ENCODE measurements at places on chromosomes 3 and 15. TPM values are rescaled to one million over a fixed set of nuclear protein-coding genes. Genes with fewer than 3 reads are reported as not detected.

DNA sequence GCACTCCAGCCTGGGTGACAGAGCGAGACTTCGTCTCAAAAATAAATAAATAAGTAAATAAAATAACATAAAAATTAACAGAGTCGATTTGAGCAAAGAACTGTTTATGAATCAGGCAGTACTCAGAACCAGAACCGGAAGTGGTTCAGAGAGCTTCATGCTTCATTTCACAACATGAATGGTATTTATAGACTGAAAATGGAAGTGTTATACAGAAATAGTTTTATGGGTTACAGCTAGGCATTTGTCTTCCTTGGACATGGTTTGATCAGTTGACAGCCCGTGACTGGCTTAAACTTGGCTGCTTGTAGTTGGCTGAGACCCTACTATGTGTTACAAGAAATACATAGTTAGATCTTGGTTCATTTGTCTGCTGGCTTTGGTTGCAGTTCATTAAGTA, 216.0 kb upstream of the MCTP2 start:
- DNase-seq = no peak

DNA sequence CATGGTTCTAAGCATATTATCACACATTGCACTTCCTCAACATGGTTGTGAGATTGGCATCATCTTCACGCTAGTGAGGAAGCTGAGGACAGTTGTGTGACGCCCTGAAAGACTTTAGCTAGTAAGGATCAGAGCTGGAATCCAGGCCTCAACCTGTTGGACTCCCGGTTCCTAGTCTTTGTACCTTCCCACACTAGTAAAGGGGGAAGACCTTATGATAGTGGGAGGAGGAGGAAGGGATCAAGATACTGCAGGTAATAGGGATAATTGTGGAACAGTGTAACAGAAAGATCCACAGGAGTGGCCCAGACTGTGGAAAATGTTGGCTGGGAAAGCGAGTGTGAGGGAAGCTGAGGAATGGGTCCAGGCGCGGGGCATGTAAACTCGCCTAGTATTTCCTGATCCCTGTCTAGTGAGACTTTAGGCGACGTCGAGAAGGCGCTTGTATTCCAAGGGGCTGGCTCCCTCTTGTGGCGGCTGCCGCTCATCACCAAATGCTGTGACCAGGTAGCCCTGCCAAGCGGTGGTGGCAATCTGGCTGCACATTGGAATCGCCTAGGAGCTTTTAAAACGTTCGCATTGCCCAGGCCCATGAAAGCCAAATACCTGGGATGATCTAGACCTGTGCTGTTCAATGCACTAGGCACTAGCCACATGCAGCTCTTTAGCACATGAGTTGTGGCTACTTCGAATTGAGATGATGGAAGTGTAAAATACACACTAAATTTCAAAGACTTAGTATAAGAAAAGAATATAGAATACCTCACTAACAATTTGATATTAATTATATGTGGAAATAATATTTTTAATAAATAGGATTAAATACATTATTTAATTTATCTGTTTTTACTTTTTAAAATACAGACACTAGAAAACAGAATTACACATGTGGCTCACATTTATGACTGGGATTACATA, 38.8 kb upstream of the CLDN18 start:
- peak; percentile 82 for DNase-seq

DNA sequence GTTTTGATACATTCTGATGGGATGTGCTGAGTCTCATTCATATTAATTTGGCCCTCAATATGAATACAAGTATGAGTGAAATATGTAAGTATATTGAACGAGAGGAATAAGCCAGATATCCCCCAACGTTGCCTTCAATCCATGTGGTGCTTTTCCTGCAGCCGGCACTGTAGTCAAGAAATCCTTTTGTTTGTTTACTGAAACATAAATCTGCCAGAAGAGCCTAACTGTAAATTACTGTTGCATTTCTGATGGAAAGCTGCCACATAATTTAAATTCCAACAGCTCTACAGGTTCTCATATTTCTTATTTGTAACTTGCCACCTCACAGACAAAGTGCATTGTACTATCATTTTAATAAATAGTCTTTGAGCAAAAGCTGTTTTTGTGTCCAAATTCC, 314.0 kb downstream of the KBTBD8 start:
- DNase-seq = no peak

The GOLGA6B gene
- total RNA-seq = not detected

The CPLX3 gene
- not detected for total RNA-seq

DNA sequence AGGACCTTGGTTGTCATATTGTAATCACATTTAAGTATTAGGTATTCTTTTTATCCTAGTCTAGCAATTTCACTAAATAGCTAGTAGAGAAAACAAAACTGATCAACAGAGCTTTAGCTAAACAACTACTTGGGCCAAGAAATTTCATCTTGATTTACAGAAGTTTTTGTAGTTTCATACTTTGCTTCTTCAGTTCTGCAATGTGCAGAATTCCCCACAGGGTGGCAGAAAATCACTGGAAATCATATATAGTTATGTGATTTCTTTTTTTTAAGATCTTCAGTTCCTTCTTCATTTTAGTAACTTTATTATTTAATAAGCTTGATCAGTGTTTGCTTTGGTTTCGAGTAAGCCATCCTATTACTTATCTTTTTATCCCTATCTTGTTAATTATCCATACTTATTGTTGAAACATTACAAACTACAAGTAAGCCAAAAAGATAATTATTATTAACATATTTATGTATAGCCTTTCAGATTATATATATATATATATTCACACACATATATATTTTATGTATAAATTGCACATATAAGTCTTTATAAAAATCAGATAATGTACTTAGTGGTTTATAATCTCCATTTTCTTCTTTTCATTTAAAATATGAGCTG, 2.2 kb upstream of the BNIP2 start:
- no peak for DNase-seq

The MME gene
- 296 TPM for total RNA-seq

DNA sequence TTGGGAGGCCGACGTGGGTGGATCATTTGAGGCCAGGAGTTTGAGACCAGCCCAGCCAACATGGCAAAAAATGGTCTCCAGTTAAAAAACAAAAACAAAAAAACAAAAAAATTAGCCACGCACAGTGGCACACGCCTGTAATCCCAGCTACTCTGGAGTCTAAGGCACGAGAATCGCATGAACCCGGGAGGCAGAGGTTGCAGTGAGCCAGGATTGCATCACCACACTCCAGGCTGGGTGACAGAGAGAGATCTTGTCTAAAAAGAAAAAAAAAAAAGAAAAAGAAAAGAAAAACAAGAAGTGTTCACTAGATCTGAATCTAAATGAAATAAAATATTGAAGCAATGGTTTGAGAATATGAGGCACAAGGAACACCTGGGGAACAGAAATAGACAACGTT, 36.7 kb downstream of the SLC9A9 start:
- peak; percentile 69 for DNase-seq

DNA sequence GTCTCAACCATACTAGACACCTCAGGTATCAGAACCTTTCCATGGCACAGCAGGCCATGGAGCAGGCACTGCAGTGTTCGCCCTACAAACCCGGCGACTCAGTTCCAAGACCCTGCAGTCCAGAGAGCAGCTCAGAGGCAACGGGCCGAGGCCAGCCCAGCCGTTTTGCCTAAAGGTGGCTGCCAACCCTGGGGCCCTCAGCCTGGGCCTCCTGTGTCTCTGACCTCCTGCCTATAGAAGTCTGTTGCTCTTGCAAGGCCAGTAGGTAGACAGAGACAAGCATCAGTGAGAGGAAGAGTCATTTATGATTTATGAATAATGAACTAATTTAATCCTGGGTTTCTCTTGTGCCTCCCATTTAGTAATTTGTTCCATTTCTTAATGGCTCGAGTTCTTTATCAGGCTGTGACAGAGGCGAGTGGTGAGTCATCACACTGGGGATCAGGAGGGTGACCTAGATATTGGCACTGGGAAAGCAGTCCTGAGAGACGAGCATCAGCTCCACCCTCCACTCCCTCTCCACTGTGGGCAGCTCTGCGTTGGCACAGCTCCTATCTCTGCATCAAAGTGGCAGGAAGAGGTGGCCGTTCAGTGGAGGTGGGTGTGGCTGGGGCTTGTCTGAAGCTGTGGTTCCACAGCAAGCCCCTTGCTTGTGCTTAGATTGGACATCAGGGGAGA, 79.8 kb downstream of the ABHD5 start:
- peak; percentile 60 for DNase-seq

The LHFPL4 gene
- total RNA-seq = not detected

The ANKRD34C gene
- 0.13 TPM for total RNA-seq

The IQCF2 gene
- total RNA-seq = not detected

The GOLGA6L9 gene
- total RNA-seq = 3.2 TPM

GRCh38 chr3:49831341-49831740, 17.6 kb upstream of the UBA7 start:
- no peak for DNase-seq

DNA sequence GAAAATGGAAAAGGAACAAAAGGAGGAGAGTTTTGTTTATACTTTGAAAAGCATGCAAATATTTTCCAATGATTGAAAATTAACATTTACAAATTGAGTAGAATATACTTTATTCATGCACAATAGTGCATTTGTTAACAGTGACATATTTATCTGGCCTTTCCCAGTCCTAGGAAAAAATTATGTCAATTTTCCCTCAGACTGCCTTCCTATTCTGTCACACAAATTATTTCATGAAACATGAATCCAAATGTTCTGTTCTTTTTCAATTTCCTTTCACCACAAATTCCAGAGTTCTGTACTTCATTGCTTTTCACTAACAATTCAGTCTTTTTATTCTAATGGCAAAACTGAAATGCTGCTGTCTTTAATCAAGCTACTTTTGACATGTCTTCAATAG, 945.1 kb downstream of the ROBO1 start:
- DNase-seq = no peak

- no peak for DNase-seq
These were observed 41.5 kb downstream of the PRKCD start for GRCh38 chr3:53202331-53203015.

DNA sequence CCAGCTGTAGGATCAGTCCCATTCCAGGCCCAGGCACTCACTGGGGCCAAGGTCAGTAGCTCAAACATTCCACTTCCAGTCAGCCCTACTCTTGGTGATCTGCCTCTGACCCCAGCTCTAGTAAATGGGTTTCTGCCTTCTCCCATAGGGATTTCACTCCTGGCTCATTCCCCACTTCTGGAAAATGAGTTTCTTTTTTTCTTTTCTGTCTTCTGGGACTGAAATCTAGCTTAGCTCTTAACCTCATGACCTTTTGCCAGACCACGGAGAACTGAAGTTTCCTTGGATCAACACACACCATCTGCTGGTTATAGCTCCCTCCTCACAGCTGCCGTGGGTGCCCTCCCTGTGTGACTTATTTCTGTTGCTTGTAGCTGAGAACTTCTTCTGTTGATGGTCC, 21.3 kb downstream of the MME start:
- peak; percentile 61 for DNase-seq

- DNase-seq = no peak
These were observed 107.2 kb upstream of the RASGRP1 start for GRCh38 chr15:38671675-38672254.

GRCh38 chr3:150760431-150761200, 2.4 kb downstream of the SIAH2 start:
- no peak for DNase-seq

DNA sequence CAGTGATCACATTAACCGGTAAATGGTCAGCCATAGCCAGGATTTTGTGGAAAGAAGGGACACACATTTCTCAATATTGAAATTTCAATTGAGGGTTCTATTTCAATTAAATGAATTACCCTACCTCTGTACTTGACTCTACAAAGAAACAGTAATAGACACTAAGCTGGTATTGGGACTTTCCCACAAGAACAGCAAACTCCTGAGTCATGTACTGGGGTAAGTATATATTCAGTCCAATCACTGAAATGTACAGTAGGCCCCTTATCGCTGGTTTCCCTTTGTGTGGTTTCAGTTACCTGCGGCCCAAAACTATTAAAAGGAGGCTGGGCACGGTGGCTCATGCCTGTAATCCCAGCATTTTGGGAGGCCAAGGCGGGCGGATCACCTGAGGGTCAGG, 17.6 kb downstream of the ASB14 start:
- DNase-seq = no peak

DNA sequence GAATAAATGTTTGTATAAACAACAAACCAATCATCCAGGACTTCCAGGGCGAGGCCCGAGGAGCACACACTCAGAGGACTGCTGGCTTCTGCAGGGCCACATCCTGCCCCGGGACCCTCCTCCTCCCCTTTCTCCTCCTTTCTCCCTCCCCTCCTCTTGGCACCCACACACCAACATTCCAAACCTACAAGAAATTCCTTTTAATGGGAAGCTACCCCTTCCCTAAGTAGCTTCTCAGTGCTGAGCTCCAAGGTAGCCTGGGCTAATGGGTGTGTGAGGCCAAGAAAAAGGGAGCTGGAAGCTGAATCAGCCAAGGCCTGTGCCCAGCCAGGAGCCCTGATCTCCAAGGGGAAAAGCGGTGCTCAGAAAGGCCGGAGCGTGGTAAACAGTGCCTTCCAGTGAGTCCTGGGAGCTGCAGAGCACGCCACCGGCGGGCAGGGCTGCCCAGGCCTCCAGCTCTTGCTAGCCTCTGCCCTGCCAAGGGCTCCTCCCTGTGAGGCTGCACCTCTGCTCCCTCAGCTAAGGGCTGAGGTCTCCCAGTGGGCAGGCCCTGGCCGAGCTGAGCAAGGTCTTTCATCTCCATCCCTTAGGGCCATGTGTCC, 3.9 kb downstream of the ITIH3 start:
- no peak for DNase-seq

The MAGI1 gene
- 64.6 TPM for total RNA-seq

DNA sequence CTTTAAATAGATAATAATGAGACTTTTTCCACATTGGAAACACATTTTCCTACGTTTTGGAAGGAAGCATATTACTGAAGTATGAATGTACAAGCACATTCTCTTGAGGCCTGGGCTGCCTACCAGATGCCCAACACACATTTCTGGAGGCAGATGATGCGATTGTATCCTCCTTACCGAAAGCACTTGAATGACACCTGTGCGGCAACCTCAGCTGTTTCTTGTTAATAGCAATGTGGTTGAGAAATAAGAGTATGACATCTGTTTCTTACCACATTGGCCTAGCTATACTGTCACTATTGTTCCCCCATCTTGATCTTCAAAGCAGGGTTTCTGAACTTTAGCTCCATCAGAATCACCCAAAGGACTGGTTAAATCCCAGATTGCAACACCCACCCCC, 84.8 kb downstream of the ARPP21 start:
- no peak for DNase-seq

- DNase-seq = no peak
These were observed 106.0 kb downstream of the MYH15 start for GRCh38 chr3:108404368-108404767.

The CDHR4 gene
- total RNA-seq = 1.6 TPM

The GNAT1 gene
- total RNA-seq = not detected

DNA sequence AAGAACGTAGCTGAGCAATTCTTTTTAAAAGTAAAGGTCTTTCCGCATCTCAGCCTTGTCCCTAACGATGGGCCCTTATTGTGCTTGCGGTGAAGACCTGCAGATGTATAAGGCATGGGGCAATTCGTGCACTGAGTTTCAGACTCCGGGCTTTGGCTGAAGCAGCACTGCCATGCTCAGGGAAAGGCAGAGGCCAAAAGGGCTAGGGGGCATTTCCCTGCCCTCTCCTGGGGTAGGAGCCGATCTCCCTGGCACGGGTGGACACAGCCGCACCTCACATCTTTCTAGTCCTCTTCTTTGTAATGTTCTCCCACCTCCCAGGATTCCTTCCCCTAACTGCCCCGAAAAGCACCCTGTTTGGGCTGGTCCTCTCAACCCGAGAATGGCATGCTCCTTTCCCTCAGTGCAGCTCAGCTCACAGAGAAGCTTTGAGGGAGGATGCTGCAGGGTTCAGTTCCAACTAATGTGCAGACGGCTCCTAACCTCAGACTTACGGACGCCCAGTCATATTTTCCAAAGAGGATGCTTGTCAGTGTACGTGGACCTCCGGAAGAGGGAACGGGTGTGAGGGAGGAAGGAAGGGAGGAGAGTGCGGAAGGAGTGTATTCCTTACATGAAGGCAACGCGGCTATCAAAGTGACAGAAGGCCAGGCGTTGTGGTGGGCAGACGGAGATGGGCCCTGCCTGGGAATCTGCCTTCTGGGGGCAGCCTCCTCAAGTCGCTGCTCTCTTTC, 61.2 kb downstream of the SYNM start:
- DNase-seq = no peak

Measured in sciatic nerve (tissue), 2 donors.